NCI-H446 (cell line): ENCODE measurements at places on chromosomes 5 and 9.
A peak's percentile ranks its signal among the peaks of the same experiment; 100 is the strongest.

- DNase-seq: no peak
These were observed 34.4 kb downstream of the SNX18 start for GRCh38 chr5:54551926-54552325.

DNA sequence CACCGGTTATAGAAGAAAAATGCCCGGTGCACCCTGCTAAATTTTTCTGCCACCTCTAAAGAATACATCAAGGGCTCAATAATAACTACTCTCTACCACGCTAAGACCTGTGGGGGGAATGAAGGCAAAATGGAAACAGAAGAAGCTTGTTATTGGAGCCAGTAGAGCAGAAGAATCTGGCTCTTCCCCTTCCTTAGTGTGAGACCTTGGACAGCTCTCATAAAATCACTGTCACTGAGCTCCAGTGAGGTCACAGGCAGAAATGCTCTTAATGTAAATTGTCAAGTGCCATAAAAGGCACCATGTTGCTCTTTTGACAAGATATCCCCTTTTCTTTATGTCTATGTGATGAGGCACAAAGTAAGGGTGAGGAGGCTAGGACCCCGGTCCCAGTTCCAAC is 74.4 kb downstream of the ASTN2 start:
- DNase-seq: peak; percentile 19

DNA sequence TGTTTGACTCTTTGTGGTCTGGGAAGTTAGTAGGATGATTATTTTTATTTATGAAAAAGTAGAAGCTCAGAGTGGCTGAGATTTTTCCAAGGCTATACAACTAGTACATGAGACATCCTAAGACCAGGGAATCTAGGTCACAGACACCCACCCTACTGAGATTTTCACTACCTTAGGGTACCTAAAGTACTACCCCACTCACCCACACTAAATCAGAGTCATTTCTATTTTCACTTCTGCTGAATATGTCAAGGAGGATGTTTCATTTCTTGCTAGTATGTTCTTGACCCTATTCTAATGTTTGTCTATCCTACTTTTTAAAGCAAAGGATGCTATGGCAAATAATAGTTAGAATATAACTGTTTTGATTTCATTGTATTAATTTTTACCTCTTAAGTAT is 206.0 kb downstream of the ATP10B start:
- no peak for DNase-seq

DNA sequence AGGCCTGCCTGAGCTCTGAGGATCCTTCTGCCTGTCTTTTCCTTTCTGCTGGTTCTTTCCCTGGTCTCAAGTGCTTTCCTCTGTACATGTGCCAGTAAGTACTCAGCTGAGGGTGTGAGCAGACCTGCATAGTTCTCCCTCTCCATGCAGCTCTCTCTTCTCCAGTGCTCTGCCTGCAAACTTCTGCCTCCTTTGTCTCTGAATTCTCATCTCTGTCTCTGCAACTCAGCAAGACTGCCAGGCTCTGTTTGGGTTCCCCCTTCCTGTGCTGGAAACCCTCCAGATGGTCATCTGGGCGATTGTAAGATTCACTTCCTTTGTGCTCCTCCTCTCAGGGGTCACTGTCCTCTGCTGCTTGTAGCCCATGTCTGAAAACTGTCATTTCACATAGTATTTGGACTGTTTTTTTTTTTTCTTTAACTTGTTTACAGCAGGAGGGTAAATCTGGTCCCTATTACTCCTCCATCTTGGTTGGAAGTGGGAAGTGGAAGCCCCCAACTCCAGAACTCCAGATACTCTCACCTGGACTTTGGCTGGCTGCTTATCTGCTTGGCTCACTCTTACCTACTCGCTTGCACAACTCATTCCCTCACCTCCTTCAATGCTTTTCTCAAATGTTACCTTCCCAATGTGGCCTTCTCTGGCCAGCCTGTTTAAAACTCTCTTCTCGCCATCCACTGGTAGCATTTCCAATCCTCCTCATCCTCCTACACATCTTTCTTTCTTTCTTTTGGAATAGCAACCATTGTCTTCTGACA is 175.3 kb upstream of the TBC1D2 start:
- no peak for DNase-seq

DNA sequence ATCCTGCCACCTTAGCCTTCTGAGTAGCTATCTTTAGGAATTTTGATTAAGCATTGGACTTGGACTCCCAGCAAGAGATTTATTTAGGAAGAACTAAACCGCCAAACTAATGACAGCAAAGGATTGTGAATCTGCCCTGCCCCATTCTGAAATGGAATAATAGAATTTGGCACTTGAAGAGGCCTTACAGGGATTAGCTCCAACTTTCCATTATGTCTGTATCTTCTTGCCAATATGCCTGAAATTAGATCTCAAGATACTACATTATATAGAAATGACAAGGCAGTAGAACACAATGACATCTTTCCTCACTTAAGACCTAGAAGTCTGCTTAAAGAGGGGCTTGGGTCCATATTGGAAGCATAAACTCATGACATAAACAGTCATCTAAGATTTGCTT is 77.0 kb upstream of the DPYSL3 start:
- peak; percentile 58 for DNase-seq

GRCh38 chr9:68705531-68706362 is 707 bp downstream of the PIP5K1B start:
- DNase-seq: no peak
